ENCODE measurements at places on chromosomes 4 and X. TPM values are rescaled to one million over a fixed set of nuclear protein-coding genes. Genes with fewer than 3 reads are reported as not detected.

Gene DCAF8L2
- not detected for total RNA-seq

Gene DDX53
- under 0.01 TPM for total RNA-seq

Gene GC
- total RNA-seq, result not detected

Gene CCKAR
- total RNA-seq, result 0.43 TPM

Gene SLC9B2
- 15.1 TPM for total RNA-seq

Gene ART3
- total RNA-seq, result not detected

Gene H2BW2
- total RNA-seq, result not detected

Gene USP17L20
- total RNA-seq, result not detected

Gene IGSF1
- 0.32 TPM for total RNA-seq

Gene ZDHHC9
- total RNA-seq, result 22.0 TPM

Gene CDX4
- total RNA-seq, result not detected

Gene SERTM2
- total RNA-seq, result 1.3 TPM

GRCh38 chr4:1321946-1322650, 24.9 kb upstream of the UVSSA start:
- DNase-seq, result no peak

GRCh38 chrX:20861113-20861512, 513.1 kb upstream of the CNKSR2 start:
- DNase-seq, result no peak

DNA sequence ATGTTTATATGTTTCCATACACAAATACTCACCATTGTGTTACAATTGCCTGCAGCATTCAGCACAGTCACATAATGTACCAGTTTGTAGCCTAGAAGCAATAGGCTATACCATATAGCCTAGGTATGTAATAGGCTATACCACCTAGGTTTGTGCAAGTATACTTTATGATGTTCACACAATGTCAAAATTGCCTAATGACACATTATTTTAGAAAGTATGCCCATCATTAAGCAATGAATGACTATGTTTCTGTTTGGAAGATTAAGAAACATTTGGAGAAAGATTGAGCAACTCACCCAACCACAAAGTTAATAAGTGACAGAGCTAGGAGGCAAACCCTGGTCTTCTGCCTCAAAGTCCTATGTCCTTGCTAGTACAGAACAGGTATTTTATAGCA, 96.8 kb upstream of the GRIA3 start:
- DNase-seq, result peak; percentile 50

- DNase-seq, result no peak
These were observed 470.6 kb upstream of the GALNTL6 start for GRCh38 chr4:171342646-171343045.

- DNase-seq, result peak; percentile 28
These were observed at the start of gene NALF2 for GRCh38 chrX:69503782-69504625. Gene NALF2 (plus strand): TSS chrX:69504326. CDS start chrX:69505283, 957 bp downstream.

GRCh38 chr4:164648151-164648848, 105.6 kb upstream of the SMIM31 start:
- DNase-seq, result no peak

DNA sequence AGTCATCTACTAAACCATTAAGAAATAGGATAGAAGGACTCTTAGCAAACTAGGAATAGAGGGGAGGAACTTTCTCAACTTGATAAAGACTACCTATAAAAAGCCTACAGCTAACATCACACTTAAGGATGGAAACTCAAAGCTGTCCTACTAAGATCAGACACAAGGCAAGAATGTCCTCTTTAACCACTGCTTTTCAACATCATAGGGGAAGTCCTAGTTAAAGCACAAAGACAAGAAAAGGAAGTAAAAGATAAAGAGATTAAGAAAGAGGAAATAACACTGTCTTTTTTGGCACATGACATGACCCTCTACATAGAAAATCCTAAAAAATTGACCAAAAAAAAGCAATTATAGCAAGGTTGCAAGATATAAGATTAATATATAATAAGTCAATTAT, 136.6 kb downstream of the FBXW7 start:
- DNase-seq, result no peak

- no peak for DNase-seq
These were observed 763.7 kb downstream of the PDHA2 start for GRCh38 chr4:96603641-96604040.

DNA sequence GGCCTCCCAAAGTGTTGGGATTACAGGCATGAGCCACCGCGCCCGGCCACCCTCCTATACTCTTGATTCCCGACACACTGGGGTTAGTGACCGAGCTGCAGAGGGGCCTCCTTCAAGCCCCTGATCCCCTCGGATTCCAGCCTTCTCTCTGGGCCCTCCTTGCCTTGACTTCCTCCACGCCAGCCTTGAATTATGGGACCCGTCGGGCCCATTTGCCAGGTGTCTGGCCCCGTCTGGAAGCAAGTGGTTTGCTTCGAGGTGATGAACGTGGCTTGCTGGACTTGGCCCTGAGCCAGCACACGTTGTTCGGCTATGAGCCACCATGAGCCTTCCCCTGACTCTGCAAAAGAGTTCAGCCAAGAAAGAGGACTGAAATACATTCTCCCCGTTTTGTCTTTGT, 37.4 kb upstream of the GRPEL1 start:
- DNase-seq, result no peak

DNA sequence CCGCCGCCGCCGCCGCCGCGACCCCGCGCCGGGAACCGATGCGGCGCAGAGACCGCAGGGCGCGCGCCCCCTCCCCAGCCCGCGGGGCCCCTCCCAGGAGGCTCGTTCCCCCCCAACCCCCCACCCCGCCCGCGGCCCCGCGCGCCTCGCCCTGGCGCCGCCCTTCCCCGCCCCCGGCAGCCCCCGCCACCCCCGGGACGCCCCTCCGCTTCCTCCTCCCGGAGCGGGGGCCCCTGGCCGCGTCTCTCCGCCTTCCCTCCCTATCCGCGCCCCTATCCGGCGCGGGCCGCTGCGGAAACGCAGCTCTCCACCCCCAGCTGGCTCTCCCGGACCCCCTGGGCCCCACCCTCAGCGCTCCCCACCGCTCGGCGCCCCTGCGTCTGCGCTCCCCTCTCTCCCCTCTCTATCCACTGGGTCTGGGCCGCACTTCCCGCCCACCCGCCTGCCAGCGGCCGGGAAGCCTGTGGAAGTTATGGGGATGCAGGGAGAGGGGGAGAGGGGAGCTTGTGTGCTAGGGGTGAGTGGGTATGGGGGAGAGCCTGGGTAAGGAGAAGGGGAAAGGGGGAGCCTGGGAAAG, at the start of gene TMEM271:
TSS of gene TMEM271 (minus strand) at position 51 of the 577 bp plus-strand sequence. CDS start 233 bp downstream, outside the sequence.
- DNase-seq, result no peak

DNA sequence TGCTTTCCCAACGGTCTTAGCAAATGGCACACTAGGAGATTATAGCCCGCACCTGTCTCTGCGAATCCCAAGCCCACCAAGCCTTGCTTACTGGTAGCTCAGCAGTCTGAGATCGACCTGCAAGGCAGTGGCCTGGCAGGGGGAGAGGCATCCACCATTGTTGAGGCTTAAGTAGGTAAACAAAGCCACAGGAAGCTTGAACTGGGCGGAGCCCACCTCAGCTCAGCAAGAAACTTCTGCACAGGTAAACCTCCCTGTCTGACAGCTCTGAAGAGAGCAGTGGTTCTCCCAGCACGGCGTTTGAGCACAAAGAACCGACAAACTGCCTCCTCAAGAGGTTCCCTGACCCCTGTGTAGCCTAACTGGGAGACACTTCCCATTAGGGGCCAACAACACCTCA, 42.8 kb downstream of the BRWD3 start:
- no peak for DNase-seq

DNA sequence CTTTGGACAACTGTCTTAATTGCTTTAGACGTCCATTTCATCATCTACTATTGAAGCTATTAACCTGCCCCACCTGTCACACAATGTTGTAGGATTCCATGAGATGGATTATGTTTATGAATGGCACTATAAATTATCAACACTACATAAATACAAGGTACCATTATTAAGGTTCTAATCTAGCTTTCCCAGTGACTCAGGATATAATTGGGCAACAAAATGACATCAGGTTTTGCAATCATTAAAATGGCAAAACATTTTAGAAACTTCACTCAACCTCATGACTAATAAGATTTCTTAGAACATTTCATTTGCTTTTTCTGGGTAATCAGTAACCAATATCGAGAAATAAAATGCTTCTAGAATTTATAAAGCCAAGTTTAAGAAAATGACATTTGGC, 9.2 kb downstream of the HOPX start:
- peak; percentile 44 for DNase-seq

GRCh38 chr4:181289198-181289597, 954.0 kb upstream of the TENM3 start:
- DNase-seq, result no peak

DNA sequence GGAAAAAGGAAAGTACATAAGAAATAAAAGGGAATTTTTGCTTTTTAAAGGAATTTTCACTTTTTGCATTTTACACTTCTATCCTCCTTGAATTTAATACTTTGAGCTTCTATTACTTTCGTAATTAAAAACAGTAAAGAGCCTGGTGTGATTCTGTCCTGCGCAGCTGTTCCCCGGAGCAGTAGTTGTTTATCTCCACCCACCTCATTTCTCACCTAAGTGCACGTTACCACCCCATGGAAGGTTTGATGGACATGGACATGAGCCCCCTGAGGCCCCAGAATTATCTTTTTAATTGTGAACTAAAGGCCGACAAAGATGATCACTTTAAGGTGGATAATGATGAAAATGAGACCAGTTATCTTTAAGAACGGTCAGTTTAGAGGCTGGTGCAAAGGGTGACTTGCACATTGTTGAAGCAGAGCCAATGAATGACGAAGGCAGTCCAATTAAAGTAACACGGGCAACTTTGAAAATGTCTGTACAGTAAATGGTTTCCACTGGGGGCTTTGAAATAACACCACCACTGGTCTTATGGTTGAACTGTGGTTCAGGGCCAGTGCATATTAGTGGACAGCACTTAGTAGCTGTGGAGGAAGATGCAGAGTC, 52.1 kb upstream of the TEX13D start:
- DNase-seq, result no peak

GRCh38 chr4:182449930-182450439, 206.8 kb downstream of the TENM3 start:
- DNase-seq, result peak; percentile 3

- DNase-seq, result no peak
These were observed 50.2 kb downstream of the WDR44 start for GRCh38 chrX:118396113-118396512.

GRCh38 chr4:128725405-128726055, 84.0 kb upstream of the JADE1 start:
- no peak for DNase-seq

GRCh38 chrX:120308558-120308957, 2.7 kb downstream of the TMEM255A start:
- DNase-seq, result no peak

DNA sequence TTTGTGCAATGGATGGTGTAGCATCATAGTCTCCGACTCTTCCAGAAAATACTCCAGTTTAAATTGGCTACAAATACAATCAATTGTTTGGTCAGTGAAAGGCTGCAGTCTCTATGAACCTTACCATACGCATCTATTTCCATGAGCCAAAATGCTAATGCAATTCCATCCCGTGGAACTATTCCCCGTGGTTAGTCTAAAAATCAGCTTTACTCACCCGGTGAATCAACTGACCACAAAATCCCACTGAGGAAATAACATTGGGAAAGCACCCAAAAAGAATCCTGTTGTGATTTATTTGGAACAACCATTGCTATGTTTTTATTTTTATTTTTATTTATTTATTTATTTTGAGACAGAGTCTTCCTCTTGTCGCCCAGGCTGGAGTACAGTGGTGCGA, 87.1 kb downstream of the DHX15 start:
- no peak for DNase-seq

DNA sequence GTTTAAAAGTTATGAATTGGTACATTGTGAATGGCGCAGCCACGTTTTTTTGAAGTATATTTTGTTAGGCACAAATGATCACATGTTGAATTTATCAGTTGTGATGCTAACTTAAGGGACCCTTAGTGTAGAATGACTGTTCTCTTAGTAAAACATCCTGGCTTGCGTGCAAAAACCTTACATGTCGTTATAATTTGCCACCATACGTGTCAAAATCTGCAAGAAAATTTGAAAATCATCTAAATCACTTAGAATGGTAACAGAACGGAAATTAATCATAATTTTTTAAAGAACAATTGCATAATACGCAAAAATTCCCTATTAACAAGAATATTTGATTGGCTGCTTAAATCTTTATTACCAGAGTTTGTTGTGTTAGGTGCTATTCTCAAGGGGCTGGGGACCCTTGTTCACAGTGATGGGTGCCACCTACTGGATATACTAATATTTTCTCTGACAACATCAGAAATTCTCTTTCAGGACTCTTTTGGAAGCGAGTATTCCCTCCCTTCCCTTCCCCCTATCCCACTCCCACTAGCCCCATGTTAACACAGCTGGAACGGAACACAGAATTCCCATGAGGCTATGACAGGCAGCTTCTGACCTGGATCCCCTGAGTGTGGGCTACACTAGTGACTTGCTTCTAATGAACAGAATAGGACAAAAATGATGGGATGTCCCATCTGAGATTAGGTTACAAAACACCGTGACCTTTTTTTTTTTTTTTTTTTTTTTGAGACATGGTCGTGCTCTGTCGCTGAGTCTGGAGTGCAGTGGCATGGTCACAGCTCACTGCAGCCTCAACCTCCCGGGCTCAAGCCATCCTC, 71.8 kb downstream of the SUPT20HL2 start:
- peak; percentile 47 for DNase-seq

DNA sequence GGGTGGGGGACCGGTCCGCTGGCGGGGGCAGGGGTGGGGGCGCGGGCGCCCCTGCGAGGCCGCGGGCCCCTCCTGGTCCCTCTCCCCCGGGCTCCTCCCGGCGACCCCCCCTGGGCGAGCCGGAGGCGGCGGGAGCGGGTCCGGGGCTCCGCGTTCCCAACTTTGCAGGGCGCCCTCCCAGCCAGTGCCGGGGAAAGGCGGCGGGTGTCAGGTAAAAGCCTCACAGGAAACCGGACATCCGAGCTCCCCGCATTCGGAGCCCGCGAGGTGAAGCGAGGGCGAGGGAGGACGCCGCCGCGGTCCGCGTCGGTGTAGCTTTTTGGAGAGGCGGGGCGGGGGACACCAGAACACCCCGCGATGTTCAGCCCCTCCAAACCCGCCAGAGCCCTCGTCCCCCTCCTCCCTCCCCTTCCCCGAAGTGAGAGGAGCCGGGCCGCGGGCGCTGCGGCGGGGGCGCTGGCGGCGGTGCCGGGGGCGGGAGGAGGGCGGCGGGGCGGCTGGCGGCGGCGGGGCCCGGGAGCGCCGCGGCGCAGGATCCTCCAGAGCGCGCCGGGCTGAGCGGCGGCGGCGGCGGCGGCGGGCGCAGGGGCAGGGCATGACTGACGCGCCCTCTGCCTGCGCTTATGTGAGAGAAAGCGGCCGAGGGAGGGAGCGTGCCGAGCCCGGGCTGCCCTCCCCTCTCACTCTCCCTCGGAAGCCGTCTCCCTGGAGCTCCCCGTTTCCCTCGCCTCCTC, at the start of gene VEGFC:
TSS of gene VEGFC (minus strand) at position 597 of the 734 bp plus-strand sequence. CDS start 611 bp downstream, outside the sequence.
- peak; percentile 74 for DNase-seq
